ENCODE measurements at places on chromosomes 1 and 21.

- no peak for DNase-seq
Observed at GRCh38 chr1:21639594-21640041, 29.5 kb downstream of the RAP1GAP start.

DNA sequence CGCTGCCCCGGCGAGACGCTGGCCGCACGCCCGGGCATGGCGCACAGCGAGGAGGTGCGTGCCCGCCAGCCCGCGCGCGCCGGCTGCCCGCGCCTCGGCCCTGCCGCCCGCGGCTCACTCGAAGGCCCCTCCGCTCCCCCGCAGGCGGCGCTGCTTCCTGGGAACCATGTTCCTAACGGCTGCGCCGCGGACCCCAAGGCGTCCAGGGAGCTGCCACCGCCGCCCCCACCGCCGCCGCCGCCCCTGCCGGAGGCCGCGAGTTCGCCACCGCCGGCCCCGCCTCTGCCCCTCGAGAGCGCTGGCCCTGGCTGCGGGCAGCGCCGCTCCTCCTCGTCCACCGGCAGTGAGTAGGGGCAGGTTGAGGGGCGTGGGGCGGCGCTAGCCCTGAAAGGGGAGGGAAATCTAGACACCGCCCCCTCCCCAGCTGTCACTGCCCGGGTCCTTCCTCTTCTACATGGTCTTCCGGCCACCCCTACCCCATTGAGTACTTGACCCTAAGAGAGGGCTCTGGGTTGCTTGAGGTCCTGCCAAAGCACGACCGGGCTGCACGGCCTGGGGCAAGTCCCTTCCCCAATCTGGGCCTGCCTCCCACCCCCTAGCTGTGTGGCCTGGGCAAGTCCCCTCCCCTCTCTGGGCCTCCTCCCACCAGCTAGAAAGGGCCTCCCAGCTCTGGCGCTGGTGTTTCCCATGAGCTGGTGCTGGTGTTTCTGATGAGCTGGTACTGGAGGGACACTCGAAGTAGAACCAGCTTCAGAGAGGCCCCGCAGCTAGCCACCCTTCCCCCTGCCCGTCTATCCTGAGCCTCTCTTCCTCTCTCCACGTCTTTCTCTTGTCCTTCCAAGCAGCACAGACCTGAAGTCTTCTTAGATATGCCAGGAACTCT is 17.0 kb downstream of the TNFRSF25 start:
- no peak for DNase-seq

GRCh38 chr1:197304638-197305200 is 36.7 kb downstream of the CRB1 start:
- no peak for DNase-seq

DNA sequence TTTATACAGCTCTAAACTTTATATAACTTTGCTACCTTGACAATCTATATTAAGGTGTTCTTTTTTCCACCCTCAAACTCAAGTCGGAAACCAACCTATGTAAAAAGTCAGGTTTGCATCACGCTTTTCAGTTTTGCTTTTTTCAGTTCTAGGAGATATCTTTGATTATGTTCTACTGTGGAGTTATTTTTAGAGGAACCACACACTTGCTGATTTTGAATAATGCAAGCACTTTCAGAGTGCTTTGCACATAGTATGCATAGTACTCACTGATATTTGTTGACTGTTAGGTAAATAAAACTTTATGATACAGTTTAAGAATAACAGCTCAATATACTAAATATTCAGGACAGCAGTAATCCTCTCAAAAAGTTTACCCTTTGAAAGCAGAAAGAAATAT is 564.2 kb upstream of the ZRANB2 start:
- no peak for DNase-seq

- DNase-seq: peak; percentile 74
Observed at GRCh38 chr1:31013187-31013864, 52.2 kb downstream of the PUM1 start.

DNA sequence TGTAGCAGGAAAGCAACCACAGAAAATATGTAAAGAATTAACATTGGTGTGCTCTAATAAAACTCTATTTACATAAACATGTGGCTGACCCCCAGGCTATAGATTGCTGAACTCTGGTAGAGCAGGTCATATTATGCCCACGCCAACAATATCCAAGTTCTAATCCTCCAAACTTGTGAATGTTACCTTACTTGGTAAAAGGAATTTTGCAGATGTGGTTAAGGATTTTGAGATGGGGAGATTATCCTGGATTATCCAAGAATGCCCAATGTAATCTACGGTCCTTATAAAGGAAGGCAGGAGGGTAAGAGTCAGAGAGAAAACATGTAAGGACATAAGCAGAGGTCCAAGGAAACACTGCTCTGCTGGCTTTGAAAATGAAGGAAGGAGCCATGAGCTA is 201.0 kb downstream of the USH2A start:
- no peak for DNase-seq

DNA sequence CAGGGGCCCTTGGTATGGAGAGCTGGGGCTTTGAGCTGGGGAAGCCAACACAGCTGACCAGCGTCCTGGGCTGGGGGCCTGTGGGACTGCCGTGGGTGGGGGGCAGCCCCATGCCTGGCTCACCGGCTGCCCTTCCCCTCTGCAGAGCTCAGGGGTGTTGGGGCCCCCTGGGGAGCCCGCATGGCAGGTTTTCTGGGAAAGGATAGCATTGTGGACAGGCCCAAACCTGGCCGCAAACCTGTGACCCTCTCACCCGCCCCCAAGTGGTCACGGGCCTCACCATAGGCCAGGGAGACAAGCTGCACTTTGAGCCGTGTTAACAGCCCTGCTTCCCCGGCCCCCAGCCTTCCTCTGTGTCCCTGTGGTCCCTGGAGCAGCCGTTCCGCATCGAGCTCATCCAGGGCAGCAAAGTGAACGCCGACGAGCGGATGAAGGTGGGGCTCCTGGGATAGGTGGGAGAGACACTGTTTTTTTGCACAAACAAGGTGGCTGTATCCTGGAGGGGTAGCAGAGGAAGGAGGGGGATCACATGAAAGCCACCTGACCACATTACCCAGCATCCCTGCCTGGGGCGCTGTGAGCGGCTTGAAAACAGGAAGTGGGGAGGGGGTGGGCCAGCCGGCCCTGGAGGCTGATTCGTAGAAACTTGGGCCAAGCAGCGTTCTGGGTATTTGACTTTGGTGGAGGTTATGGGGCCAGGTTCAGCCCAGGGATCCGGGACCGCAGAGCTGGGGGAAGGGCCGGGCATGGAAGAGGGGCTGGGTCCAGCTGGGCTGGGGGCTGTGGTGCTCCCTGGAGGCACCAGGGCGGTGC is 65.9 kb downstream of the PIK3CD start:
- DNase-seq: no peak
